ENCODE measurements at places on chromosomes 1 and 21.

- DNase-seq, result no peak
Observed at GRCh38 chr1:36157115-36157903, 1.3 kb downstream of the MAP7D1 start.

DNA sequence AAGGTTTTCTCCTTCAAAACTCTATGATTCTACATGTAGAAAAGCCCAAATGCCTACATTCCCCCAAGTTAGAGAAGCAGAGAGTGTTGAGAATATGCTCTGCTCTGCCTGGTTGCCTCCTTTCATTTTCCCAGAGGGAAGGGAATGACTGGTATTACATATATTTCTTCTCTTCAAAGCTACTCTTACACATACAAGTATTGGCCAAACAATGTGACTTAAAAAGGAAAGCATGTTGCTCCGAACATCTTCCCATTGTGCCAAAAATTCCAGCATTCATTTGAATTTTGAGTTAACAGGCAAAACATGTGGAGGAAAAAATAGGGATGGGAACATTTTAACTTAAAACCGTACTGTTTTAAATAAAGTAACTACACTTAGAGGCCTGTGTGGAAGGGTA is 125.2 kb downstream of the COQ8A start:
- DNase-seq, result no peak

- no peak for DNase-seq
Observed at GRCh38 chr1:107262467-107263286, 121.8 kb downstream of the NTNG1 start.

DNA sequence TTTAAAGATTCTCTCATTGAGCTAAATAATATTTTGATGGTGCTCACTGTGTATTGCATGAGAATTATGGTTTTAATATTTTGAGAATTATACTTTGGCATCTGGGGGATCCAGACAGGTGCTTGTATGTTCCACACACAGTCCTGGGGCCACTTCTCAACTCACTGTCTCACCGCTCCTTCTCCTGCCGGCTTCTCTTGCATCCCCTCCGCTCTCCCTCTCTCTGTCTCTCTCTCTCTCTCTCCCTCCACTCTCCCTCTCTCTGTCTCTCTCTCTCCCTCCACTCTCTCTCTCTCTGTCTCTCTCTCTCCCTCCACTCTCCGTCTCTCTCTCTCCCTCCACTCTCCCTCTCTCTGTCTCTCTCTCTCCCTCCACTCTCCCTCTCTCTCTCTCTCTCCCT is 32.2 kb upstream of the ZC3H12A start:
- no peak for DNase-seq

DNA sequence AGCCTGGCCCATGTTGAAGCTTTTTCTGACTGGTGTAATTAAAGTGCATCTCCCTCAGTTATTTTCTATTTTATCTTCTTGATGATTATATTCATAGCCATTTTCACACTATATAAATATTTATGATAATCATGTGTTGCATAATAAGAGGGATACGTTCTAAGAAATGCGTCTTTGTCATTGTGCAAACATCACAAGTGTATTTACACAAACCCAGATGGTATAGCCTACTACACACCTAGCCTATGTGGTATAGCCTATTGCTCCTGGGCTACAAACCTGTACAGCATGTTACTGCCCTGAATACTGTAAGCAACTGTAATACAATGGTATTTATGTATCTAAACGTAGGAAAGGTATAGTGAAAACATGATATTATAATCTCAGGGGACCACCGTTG is 88.1 kb downstream of the BACH1 start:
- no peak for DNase-seq

- DNase-seq, result no peak
Observed at GRCh38 chr1:209845408-209845725, 17.6 kb downstream of the UTP25 start.

DNA sequence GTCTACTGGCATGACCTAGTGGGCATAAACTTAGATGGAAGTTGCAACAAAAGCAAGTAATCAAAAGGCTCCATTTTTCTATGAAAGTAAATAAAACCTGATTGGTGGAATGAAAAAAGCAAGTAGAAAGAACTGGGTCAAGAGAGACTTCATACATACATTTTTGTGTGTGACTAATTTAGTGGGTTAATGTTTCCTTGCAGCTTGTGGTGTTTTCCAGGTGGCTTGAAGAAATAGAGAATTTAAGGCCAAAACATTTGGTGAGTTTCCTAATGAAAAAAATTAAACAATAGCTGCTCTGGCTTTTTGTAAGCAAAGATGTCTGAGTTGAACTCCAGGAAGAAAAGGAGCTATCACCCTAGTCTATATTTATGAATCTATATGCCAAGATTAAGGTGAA is 71.0 kb downstream of the ZC3H11B start:
- DNase-seq, result no peak

DNA sequence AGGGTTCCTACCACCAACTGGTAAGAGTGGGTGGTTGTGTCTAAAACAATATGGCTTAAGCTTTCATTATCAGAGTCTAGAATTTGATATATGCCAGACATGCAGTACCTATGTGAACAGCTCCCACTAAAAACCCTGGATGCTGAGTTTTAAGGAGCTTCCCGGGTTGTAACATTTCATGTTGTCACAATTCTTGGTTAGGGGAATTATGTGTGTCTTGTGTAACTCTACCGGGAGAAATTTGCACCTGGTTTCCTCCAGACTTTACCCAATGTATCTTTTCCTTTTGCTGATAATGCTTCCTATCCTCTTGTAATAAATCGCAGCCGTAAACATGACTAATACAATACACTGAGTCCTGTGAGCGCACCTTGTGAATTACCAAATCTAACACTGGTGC is 48.3 kb downstream of the ARID4B start:
- DNase-seq, result no peak

GRCh38 chr1:68314151-68314780 is 81.9 kb upstream of the WLS start:
- no peak for DNase-seq

- DNase-seq, result no peak
Observed at GRCh38 chr1:70134148-70134547, 71.2 kb downstream of the LRRC40 start.

GRCh38 chr21:29481641-29482040 is 182.9 kb downstream of the BACH1 start:
- DNase-seq, result no peak

GRCh38 chr1:210445931-210446330 is 117.2 kb downstream of the HHAT start:
- DNase-seq, result no peak
